ENCODE measurements at places on chromosomes 5 and 9.

- DNase-seq = no peak
Measured at GRCh38 chr5:78482948-78483347, 122.5 kb downstream of the SCAMP1 start.

- DNase-seq = no peak
Measured at GRCh38 chr9:125361837-125362531, 100.4 kb downstream of the GAPVD1 start.

DNA sequence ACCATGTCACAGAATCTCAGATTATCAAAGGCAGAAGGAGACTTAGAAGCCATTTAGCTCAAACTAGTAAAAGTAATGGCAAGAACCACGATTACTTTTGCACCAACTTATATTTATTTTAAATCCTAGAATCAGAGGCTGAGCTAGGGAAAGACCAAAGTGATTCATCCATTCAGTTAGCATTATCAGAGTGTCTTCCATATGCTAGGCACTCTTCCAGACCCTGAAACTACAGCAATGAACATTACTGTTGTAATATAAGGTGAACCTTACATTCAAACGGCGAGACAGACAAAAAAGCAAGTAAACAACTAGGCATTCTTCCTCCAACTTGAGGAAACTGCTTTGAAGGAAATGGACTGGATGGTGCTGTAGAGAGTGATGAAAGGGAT, 7.9 kb downstream of the PDE6A start:
- DNase-seq = no peak

DNA sequence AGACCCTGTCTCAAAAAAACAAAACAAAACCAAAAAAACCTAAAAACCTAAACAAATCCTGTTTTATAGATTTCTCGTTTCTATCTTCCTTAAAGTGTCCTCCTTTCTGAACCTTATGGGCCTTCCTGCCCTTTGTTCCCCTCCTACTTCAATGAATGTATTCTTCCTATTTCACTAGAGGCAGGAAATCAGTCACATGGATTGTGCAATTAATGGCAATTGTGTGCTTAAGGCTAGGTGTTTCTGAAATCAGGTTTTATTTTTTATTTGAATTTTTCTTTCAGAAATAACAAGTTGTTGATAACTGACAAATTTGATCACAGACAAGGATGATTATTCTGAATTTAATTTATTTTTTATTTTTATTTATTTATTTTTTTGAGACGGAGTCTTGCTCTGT, 220.6 kb upstream of the SEMA6A start:
- DNase-seq = no peak

DNA sequence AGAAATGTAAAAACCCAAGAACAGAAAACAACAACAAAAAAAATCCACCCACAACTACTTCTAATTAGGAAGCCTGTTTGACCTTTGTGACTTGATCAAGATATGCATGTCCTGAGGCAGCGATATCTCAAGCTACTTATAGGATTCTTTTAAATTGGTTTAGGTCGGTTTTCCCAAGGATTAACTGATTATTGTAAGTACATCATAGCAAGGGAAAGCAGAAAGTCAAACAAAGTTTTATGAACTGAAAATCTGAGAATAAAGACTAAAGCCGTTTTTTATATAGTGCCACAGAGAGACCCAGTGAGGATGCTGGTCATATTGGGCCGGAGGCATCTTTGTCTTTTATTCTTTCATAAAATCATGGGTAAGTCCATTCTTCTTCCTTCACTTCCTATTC, 72.0 kb downstream of the CD180 start:
- DNase-seq = no peak

Data from astrocyte (in vitro differentiated cells and primary cell).